ENCODE measurements at places on chromosomes 4 and X.

DNA sequence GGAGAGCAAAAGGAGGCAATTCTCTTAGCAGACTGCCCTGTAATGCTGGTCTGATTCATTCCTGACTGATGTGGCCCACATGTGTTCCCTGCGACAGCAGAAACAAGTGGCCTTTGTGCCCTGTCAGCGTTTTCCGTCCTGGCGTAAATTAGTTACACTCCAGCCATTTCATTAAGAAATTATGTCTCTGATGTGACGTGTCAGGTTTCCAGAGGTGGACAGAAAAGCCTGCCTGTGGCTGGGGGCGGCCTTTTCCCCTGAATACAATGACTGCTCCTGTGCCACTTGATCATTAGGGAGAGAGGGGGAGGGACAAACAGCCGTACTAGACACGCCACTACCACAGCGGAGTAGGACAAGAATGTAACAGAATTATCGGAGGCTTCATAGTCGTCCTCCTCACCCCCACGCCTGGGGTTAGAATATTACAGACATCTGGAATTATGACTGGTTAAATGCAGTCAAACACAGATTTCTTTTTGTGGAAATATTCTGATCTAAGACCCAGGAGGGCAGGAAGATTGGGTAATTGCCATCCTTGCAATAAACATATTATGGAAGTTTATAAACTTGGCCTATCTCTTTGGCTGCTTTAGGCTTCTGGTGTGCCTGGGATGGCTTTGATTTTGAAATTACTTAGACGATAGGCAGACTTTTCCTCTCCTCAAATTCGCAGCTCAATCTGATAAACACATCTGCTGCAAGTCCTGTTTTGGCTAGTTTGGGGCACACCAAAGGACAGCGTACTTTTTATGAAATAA is 146.2 kb upstream of the BCOR start:
- DNase-seq = no peak

DNA sequence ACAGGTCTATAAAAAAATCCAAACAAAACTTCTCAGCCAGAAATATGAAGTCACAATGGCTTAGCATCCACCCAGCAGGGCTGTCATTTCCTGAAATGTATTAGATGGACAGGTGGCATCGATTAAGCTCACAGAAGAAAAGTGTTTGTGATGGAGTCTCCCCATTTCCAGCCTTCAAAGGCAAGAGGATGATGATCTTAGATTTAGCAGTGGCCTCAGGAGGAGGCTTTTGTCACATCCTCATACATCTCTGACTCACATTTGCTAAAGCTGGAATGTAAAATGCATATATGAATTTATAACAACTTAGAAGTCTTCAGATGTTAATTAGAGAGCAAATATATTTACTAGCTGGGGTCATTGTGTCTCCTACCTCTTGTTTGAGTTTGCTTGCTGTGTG is 441.9 kb downstream of the SPRY1 start:
- DNase-seq = no peak

DNA sequence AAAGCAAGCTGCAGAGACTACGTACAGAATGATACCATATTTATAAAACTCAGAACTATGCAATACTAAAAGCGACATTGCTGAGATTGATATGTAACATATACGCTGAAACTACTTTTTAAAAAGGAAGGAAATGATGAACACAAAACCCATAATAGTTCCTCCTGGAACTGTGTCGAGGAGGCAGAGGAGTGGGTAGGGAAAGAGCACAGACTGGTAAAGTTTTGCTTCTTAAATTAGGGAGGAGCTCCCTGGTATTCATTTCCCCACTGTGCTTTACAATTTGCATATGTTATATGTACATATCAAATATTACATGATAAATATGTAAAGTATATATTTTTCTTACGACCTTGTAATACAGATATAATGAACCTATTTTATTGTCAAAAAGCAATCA is 13.9 kb downstream of the UFSP2 start:
- no peak for DNase-seq

- DNase-seq = no peak
Observed at GRCh38 chr4:7398104-7398423, 36.7 kb downstream of the PSAPL1 start.

GRCh38 chr4:118927974-118928373 is 39.3 kb downstream of the SYNPO2 start:
- DNase-seq = no peak

GRCh38 chr4:98803251-98803650 is 125.7 kb downstream of the EIF4E start:
- no peak for DNase-seq
